Osteoblast (primary cell): ENCODE measurements at places on chromosomes 16 and 17. TPM values are rescaled to one million over a fixed set of nuclear protein-coding genes. Genes with fewer than 3 reads are reported as not detected.

DNA sequence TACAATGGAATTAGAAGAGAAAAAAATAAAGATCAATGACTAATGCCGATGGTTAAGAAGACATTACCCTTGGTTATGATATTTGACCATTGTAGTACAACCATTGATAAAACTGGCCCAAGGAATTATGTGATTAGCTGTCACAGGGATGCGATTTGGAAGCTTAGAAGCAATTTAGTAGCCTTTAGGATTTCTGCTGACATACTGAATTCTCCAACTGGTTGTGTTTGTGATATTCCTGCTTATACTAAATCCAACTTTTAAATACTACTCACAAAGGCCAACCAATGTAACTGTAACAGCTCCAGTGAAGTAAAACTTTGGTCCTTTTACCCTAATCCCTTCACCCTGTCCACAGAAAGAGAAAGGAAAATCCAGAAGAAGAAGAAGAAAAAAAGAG, 31.4 kb upstream of the ABCA6 start:
- peaks cover 13% of the 10 kb centered on the region for H3K4me1 ChIP-seq
- H3K36me3 ChIP-seq = no peaks in the 10 kb centered on the region
- no peak overlapping the region for H3K4me3 ChIP-seq

Gene SOX8
- under 0.01 TPM in 1 of 2 replicates, not detected in the other for total RNA-seq

Gene P2RX5
- 0.36 TPM in 1 of 2 replicates, not detected in the other for total RNA-seq

DNA sequence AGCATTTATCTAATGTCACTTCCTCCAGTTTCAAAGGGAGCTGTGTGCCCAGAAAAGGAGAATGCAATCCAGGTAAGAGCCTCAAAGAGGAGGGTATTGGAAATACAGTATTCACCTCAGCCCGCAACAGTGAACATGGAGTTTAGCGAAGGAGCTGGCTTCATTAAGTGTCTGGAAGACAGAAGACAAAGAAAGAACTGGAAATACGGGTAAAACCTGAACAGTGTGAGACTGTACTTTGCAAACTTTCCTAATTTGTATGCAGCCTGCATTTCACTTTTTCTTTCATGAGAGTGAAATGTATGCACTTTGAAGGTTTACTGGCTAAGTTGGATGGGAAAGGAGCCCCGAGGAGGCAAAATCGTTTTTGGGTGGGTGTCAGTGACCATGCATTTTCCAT, 478.4 kb downstream of the HS3ST3B1 start:
- H3K4me3 ChIP-seq = no peak overlapping the region
- no peak for DNase-seq
- H3K27me3 ChIP-seq = no peaks in the 10 kb centered on the region
- peaks cover 28% of the 10 kb centered on the region for H3K4me1 ChIP-seq
- H3K27ac ChIP-seq = no peak overlapping the region
